NCI-H1092 (cell line): ENCODE measurements at places on chromosomes 13 and 19.

- no peak for DNase-seq
Observed at GRCh38 chr13:20340759-20341171, 108.6 kb upstream of the GJB6 start.

DNA sequence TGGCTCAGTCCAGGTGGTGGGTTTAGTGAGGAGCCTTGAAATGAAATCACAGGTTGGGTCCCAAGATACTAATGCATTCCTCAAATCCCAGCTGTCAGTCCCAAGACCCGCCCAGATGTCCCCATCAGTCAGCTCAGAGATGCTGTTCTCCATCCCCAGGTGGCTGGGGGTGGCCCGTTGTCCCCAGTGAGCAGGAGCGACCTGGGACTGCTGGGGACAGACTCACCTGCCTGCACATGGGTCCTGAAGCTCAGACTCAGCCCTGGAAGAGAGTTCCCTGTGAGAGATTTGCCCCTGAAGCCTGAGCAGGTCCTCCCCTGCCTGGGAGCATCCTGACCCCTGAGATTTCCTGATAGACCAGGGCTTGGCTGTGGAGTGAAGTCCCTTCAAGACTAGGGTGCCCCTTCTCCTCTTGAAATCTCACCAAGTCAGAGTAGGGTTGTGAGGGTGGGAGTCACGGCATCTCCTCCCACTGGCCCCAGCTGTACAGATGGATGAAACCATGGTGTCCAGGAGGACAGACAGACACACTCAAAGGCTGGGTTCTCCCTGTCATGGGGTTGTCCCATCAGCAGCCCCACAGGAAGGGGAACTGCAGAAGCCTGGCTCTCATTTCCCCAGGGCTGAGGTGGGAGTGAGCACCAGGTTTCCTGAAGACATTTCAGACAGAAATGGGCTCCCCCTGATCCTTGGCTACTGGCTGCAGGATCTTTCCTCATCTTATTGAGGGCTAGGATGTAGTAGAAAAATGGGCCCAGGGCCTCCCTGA lies 14.4 kb downstream of the LILRA5 start:
- no peak for DNase-seq

- no peak for DNase-seq
Observed at GRCh38 chr19:58394821-58395219, 636 bp upstream of the RNF225 start.

DNA sequence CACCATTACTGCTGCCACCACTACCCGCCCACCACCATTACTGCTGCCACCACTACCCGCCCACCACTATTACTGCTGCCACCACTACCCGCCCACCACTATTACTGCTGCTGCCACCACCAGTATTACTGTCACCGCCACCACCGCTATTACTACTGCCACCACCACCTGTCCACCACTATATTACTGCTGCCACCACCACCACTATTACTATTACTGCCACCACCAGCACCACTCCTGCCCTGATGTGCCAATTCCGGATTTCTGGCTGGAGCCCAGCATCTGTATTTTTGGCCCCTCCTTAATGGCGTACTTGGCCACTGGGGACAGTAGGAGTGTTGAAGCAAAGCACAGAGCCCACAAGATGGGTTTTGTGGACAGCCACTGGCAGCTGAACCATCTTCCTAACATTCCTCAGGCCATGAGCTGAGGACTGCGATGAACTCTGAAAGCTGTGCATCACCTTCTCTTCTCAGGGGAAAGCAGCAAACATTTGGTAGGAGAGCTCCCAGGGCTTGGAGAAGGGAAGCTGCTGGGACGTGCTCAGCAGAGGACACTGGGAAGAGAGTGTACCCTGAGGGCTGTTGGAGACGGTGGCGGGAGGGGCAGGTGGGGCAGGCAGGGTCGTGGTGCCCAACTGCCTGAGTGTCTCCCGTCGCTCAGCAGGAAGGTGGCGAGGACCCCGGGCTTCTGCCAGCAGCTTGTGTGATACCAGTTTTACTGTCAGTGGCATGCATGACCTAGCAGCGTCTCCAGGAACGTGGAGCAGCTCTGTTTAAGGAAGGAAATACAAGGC lies 23.0 kb downstream of the CUL4A start:
- no peak for DNase-seq

DNA sequence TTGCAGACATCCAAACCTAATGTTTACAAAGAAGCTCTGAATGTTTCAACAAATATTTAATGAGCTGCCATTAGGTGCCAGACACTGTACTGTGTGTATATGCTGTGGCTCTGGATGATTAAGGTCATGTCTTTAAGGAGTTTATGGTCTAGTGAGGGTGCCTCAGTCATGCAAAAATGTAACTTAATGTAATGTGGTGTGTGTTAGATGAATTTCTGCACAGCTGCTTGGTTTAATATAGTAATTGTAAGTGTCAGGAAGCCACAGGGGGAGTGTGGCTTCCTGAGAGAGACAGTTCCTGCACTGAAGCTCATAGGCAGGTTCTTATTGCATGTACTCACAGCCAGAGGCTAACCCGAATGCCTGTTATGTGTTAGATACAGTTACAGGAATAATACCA lies 43.3 kb downstream of the SPATA13 start:
- DNase-seq: no peak
